ENCODE measurements at places on chromosomes 12 and 14.

GRCh38 chr12:119292893-119293630 is 41.5 kb upstream of the CCDC60 start:
- no peak for DNase-seq

GRCh38 chr12:13534645-13535398 is 338.3 kb downstream of the EMP1 start:
- DNase-seq = no peak

- no peak for DNase-seq
Observed at GRCh38 chr12:96403870-96404269, 3.6 kb upstream of the CDK17 start.

DNA sequence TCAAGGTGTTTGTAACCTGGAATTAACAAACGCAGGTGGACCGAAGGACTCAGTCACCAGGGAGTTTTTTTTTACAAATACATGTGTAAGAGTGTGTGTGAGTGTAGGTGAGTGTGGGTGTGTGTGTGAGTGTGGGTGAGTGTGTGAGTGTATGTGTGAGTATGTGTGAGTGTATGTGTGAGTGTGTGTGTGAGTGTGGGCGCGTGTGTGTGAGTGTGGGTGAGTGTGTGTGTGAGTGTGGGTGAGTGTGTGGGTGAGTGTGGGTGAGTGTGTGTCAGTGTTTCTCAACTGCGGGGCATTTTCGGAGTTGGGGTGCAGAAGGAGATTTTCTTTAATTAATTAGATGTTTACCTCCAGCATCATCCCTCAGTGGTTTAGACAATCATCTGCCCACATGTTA is 1178.8 kb downstream of the VRK1 start:
- DNase-seq = no peak

- no peak for DNase-seq
Observed at GRCh38 chr12:116616536-116617248, 57.5 kb downstream of the MAP1LC3B2 start.

GRCh38 chr12:54213079-54213478 is 24.3 kb upstream of the SMUG1 start:
- DNase-seq = no peak

GRCh38 chr12:20628226-20628787 is 66.8 kb upstream of the SLCO1C1 start:
- DNase-seq = no peak

DNA sequence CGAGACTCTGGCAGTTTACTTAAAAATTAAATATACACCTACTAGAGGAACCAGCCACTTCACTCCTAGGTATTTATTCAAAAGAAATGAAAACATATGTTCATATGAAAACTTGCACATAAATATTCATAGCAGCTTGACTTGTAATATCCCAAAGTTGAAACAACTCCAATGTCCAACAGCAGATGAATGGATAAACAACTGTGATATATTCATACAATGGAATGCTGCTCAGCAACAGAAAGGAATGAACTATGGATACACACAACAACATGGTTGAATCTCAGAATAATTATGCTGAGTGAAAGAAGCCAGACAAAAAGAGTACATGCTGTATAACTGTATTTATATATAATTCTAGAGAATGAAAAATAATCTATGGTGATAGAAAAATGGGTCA is 53.4 kb upstream of the DACT1 start:
- DNase-seq = no peak

DNA sequence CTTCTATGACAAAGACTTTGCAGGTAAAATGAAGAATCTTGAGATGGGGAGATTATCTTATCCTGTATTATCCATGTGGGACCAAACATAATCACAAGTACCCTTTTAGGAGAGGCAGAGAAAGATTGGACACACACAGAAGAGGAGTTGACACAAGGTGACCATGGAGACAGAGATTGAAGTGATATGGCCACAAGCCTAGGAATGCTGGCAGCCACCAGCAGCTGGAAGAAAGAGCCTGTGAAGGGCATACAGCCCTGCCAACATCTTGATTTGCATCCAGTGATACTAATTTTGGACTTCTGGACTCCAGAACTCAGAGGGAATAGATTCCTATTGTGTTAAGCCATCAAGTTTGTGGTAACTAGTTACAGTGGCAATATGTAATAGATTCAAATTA is 78.1 kb downstream of the RPS29 start:
- no peak for DNase-seq

- no peak for DNase-seq
Observed at GRCh38 chr14:69667938-69668335, 56.5 kb downstream of the SUSD6 start.

DNA sequence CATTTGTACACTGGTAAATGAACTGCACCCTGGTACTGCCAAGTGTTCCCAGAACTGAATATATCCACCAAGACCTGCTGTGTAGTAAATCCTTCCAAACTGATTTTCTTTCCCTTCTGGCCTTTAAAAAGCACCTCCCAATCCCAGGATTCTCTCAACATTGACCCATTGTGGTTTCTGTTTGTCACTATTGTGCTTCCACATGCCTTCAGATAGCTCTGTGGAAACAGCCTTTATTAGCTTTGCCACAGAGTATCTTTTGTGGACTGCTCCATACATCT is 949 bp upstream of the KIF21A start:
- DNase-seq = no peak
